Stimulated activated CD4-positive, alpha-beta T cell treated with anti-CD3 and anti-CD28 coated beads, Interleukin-15, amount 100 ng/mL, for 24 hours (primary cell): ENCODE measurements at places on chromosomes 6 and 20.

DNA sequence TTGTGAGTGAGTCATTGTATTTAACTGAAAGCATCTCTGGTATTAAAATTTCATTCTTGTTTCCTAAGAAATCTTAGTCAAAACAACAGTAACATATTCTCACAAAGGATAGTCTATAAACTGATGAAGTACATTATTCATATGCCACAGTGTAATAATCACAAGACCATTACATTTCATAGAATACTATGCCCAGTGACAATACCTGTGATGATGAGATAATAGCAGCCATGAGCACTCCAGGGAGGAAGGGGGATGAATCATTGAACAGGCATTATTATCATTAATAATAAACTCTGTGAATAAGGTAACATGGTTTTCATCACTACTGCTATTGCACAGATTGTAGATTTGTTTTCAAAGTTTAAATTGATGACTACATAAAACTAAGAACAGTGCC, 667.9 kb downstream of the EPM2A start:
- no peak for DNase-seq

DNA sequence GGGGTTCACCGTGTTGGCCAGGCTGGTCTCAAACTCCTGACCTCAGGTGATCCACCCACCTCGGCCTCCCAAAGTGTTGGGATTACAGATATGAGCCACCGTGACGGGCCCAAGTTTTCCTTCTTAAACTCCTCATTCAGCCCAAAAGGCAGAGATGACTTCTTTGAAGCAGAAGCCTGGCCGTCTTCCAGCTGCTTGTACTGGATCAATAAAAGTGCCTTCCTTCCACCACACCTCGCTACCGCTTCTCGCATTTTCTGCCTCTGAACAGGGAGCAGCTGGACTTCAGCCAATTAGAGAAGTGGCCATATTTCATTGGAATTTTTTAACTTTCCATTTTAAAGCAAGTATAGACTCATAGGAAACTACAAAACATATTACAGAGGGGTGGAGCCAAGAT, 241.1 kb downstream of the PREX1 start:
- DNase-seq: no peak

GRCh38 chr6:152404086-152404857, 232.9 kb downstream of the SYNE1 start:
- DNase-seq: no peak

- DNase-seq: no peak
Observed at GRCh38 chr6:83711958-83712357, 3.1 kb upstream of the SNAP91 start.

DNA sequence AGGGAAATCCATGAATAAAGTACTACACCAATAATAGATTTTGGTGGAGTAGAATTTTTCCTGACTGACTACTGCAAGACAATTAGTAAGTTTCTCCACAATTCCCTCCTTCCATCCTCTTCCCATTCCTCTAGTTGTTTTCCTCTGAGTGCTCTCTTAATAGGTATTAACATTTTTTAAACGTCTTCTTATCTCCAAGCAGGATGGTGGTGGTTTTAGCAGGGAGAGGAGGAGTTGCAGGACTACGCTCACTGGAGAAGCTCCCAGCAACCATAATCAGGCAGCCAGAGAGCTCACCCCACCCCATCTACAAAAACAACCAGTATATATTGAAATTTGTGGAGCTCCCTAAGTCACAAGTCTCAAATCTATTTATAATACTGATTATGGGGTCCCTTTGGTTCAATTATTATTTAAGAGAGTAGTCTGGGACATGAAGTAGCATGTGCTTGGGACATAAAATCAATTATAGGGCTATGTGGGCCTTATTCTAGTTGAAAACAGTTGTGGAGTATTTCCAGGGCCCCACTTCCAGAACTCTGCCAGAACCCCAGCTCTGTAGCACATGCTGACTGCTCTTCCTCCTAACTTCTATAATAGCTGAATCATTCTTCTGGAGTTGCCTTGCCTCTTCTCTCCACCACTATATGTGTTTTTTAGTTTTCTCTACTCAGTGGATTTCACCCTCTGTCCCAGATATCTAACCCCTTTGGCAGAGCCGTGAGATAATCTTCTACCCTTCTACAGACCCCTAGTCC, 49.8 kb downstream of the MYB start:
- no peak for DNase-seq

GRCh38 chr20:63232235-63233060, 3.3 kb upstream of the BIRC7 start:
- no peak for DNase-seq

GRCh38 chr6:109313139-109313538, 69.1 kb downstream of the CD164 start:
- DNase-seq: no peak

- DNase-seq: peak; percentile 17
Observed at GRCh38 chr6:37868447-37868825, 48.9 kb downstream of the ZFAND3 start.

DNA sequence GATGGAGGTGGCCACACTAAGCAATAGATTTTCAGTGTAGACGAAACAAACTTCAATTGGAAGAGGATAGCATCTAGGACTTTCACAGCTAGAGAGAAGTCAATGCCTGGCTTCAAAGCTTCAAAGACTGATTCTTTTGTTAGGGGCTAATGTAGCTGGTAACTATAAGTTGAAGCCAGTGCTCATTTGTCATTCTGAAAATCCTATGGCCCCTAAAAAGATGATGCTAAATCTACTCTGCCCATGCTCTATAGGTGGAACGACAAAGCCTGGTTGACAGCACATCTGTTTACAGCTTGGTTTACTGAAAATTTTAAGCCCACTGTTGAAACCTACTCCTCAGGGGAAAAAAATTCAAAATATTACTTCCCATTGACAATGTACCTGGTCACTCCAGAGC, 226.7 kb downstream of the BCAS1 start:
- DNase-seq: no peak

- DNase-seq: no peak
Observed at GRCh38 chr6:79902046-79902445, 45.3 kb downstream of the ELOVL4 start.

GRCh38 chr6:44702292-44702691, 314.8 kb downstream of the CDC5L start:
- no peak for DNase-seq

- no peak for DNase-seq
Observed at GRCh38 chr6:76418560-76419223, 346.2 kb upstream of the IMPG1 start.

DNA sequence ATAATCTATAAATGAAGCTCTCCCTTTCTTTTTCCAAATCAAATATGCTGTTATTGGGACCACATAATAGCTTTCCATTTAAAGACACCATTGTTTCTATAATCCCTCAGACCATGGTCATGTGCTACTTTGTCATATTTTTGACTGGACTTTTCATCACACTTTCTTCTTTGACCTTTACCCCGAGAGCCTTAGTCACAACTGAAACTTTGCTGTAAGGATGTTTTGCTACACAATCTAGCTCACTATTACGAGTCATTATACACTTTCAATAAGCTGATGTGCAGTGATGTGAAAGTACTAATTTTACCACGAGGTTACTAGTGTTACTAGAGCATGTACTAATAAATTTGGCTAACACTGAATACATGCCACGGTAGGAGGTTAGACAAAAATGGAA, 367.2 kb upstream of the RUNX2 start:
- no peak for DNase-seq

DNA sequence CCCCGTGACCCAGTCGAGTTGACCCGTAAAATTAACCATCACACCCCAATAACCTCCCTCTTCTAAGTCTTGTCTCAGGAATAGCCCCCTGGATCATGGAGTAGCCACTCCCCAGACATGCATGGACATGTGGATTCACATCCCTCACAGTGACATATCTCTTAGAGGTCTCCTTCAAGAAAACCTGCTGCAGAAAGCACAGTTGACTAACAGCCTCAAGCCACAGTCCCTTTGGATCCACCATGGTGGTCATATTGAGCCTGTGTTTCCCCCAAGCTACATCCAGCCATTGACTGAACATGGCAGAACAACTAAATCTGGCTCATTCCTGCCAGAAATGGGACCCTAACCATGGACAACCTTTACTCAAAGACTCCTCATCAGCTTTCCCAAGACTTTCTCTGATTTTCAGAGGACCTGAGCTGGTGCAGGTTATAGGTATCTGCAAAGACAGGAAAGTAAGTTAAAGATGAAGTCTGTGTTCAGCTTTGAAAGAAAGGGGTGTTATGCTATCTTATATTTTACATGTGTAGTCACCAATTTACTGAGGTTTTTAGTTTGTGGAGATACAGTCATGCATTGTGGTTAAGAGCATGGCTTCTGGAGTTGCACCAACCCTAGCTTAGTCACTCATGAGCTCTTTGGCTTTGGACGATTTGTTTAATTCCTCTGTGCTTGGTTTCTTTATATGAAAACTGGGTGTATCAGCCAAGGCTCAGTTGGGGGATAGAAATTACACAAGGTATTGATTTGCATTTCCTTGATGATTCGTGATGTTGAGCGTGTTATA, 219.1 kb downstream of the MYLK4 start:
- DNase-seq: no peak

- DNase-seq: no peak
Observed at GRCh38 chr6:134065706-134066105, 13.3 kb upstream of the SLC2A12 start.

DNA sequence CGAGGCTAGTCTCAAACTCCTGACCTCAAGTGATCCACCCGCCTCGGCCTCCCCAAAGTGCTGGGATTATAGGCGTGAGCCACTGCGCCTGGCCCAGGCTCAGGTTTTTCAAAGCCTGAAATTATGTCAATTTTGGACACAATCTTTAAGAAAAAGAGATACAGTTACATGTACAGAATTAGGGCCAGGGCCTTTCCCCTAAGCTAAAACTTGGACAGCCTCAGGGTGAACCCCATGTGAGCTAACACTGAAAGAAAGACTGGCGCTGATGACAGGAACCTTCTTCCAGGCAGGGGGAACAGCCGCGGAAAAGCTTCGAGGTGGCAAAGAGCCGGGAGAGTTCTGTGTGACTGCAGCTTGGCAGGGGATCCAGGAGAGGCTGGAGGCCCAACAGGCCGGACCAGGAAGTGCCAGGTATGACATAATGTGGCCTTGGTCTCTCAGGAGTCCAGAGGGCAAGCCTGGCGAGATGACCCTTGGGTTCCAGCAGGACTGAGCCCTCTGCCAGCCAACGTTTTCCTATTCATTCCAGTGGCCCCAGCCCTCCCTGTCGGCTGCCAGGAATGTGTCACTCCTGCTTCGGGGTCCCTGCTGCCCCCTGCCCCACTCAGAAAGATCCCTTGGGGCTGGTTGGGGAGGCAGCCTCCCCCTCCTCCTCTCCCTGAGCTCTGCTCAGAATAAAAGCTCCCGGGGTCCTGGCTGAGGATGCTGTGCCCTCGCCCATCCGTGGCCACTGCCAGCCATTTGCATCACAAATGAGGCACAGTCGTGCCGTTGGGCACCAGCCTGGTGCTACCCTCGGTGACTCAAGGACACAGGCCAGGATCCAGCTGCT, 37.3 kb downstream of the RBM38 start:
- no peak for DNase-seq

- no peak for DNase-seq
Observed at GRCh38 chr20:48606841-48607543, 220.8 kb downstream of the PREX1 start.

- no peak for DNase-seq
Observed at GRCh38 chr6:73606428-73606827, 47.4 kb downstream of the SLC17A5 start.

GRCh38 chr6:145532361-145532760, 203.0 kb downstream of the EPM2A start:
- no peak for DNase-seq

GRCh38 chr6:105884011-105884410, 202.1 kb upstream of the PRDM1 start:
- DNase-seq: no peak

DNA sequence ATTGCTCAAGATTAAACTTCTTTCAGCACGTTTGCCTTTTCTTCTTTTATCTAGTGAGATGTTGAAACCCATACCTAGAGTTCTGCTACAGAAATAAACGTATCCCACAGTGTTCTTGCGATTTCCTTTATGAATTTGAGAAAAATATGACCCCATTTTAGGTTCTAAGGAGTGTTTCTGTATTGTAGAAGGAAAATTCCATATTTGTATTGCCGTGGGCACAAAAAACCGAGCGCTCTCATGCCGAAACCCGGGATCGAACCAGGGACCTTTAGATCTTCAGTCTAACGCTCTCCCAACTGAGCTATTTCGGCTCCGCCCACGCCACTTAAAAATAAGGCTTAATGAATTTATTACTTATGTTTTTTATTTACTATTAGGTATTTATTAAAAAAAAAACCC, 23.7 kb downstream of the ZNF311 start:
- DNase-seq: peak; percentile 84

DNA sequence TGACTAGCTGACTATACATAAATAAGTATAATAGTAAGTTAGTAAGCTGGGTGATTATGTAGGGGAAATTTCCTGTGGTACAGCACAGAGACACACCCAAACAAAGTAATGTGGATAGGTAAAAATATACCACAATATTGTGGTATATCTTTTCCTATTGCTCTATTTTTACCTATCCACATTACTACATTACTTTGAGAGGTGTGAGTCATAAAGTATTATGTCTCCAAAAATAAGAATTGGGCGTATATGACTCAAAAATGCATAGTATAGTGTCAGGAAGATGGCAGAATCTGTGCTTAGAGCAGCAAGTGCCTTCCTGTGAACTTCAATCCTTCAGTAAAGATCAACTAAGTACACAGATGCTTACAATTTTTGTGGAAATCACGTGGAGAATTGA, 2.7 kb upstream of the SIRPG start:
- no peak for DNase-seq

GRCh38 chr6:71171497-71172070, 117.0 kb upstream of the OGFRL1 start:
- DNase-seq: no peak
